A673 (cell line): ENCODE measurements at places on chromosomes 2 and 18.
A peak's percentile ranks its signal among the peaks of the same experiment; 100 is the strongest.

- no peaks in the 10 kb centered on the region for H3K36me3 ChIP-seq
- H3K4me3 ChIP-seq = no peak overlapping the region
- DNase-seq = peak; percentile 17
- no peak overlapping the region for H3K27ac ChIP-seq
- H3K27me3 ChIP-seq = no peaks in the 10 kb centered on the region
Observed at GRCh38 chr2:46601328-46601963, 122.1 kb downstream of the TMEM247 start.

- DNase-seq = no peak
- no peak overlapping the region for H3K27ac ChIP-seq
- no peaks in the 10 kb centered on the region for H3K27me3 ChIP-seq
- H3K4me3 ChIP-seq = no peak overlapping the region
- no peaks in the 10 kb centered on the region for H3K36me3 ChIP-seq
Observed at GRCh38 chr18:13710414-13710831, 15.9 kb downstream of the FAM210A start.

GRCh38 chr2:209380293-209380692 lies 43.6 kb upstream of the MAP2 start:
- no peak for DNase-seq
- H3K4me3 ChIP-seq = no peak overlapping the region
- no peaks in the 10 kb centered on the region for H3K36me3 ChIP-seq
- no peaks in the 10 kb centered on the region for H3K27me3 ChIP-seq
- no peak overlapping the region for H3K27ac ChIP-seq
- no peaks in the 10 kb centered on the region for H3K4me1 ChIP-seq

DNA sequence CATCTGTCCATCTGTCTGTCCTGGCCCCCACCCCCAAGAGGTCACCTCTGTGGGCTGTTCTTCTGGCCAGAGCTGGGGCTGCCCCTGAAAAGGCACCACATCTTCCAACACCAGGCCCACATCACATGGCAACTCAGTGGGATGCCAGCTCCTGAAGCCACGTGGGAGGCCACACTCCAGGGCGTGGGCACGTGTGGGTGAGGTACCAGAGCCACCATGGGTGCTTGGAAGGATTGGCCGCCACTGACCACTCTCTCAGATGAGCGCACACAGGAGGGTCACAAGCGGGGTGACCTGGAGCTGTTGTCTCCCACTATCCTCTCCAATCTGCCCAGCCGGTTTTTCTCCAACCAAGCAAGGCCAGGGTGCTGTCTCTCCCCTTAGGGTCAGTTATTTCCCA lies 197.9 kb downstream of the TFCP2L1 start:
- no peaks in the 10 kb centered on the region for H3K36me3 ChIP-seq
- H3K4me1 ChIP-seq = peaks cover 7% of the 10 kb centered on the region
- no peak overlapping the region for H3K4me3 ChIP-seq
- DNase-seq = no peak

DNA sequence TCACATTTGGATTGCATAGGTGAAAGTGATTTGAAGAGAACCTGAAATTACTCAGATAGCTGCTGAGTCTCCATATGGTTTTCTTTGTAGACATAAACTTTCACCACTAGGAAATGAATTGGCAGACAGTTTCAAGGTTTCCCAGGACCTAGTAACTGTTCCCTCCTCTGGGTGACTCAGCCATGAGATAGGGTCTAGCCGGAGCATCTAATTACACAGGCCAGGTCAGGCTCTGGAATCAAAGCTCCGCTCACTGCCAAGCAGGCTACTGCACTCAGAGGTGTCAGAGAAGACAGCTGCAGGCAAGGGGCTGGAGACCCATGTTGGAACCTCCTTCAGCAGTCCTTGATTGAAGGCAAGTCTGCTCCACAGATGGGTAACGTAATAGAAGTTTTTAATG lies 429.2 kb downstream of the TNS1 start:
- no peak overlapping the region for H3K27ac ChIP-seq
- no peaks in the 10 kb centered on the region for H3K4me1 ChIP-seq
- no peaks in the 10 kb centered on the region for H3K36me3 ChIP-seq
- H3K4me3 ChIP-seq = no peak overlapping the region
- no peaks in the 10 kb centered on the region for H3K27me3 ChIP-seq

DNA sequence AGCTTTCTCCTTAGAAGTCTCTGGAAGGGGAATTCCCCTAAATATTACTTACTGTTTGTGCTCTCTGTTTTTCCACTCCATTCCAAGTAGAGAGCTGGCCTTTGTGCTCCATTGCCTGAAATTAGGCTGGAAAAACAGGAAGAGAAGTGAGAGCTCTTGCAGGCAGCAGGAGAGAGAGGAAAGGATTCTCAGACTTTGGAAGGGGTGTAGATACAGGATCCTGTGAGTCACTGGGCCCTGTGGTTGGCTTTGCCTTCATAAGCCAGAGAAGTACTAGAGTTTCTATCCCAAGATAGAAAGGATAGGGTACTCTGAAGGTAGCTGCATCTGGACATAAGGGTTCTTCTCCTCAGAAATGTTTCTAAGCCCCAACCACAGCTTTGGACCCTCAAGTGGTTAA lies 188.9 kb downstream of the CMPK2 start:
- no peak for DNase-seq
- H3K4me1 ChIP-seq = peaks cover 14% of the 10 kb centered on the region
- no peaks in the 10 kb centered on the region for H3K36me3 ChIP-seq
- H3K27me3 ChIP-seq = no peaks in the 10 kb centered on the region
- no peak overlapping the region for H3K27ac ChIP-seq

DNA sequence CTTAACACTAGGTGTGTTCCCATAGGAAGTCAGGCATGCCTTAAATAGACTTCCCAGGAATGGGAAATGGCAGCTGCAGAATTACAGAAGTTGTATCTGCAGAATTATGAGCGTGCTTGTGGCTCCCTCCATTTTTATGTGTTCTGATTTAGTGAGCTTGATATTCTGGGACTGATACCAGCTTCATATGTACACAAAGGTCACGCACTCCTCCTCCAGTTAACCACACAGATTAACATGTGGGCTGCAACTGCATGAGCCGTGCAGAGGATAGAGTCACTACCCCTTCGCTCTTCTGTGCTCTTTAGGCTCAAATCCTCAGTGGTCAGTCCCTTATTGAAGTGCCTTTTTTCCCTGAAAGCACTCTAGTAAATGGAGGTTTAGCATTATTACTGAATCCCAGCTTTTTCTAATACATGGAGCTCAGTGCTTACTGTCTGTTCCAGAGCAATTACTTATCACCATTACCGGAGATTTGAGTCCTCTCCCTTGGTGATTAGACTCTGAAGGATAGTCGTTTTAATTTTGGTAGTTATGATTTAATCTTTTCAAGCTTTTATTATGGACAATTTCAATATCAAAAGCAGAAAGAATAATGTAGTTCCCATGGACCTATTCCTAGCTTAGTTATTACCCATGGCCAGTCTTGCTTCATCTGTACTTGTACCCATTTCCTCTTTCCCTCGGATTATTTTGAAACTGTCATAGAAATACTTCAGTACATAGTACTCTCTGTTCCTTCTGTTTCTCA lies 238.3 kb downstream of the PRKCE start:
- H3K4me1 ChIP-seq = peaks cover 9% of the 10 kb centered on the region
- no peak for DNase-seq
- H3K27me3 ChIP-seq = no peaks in the 10 kb centered on the region

DNA sequence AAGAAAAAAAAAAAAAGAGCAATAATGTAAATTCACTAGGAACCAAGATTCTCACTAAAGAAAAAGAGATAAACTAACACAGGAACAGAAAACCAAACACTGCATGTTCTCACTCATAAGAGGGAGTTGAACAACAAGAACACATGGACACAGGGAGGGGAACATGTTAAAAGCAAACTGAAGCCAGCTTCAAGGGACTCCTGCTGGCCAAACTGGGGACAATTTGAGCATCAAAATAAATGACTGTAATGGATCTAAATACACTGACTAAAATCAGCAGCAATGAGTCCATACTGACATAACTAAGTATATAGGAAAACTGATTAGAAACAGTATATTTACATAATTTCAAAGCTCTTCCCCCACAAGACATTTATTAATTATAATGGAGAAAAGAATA lies 73.0 kb downstream of the FARSB start:
- H3K27ac ChIP-seq = no peak overlapping the region
- peak; percentile 40 for DNase-seq
- H3K4me3 ChIP-seq = no peak overlapping the region
- peaks cover 27% of the 10 kb centered on the region for H3K4me1 ChIP-seq

DNA sequence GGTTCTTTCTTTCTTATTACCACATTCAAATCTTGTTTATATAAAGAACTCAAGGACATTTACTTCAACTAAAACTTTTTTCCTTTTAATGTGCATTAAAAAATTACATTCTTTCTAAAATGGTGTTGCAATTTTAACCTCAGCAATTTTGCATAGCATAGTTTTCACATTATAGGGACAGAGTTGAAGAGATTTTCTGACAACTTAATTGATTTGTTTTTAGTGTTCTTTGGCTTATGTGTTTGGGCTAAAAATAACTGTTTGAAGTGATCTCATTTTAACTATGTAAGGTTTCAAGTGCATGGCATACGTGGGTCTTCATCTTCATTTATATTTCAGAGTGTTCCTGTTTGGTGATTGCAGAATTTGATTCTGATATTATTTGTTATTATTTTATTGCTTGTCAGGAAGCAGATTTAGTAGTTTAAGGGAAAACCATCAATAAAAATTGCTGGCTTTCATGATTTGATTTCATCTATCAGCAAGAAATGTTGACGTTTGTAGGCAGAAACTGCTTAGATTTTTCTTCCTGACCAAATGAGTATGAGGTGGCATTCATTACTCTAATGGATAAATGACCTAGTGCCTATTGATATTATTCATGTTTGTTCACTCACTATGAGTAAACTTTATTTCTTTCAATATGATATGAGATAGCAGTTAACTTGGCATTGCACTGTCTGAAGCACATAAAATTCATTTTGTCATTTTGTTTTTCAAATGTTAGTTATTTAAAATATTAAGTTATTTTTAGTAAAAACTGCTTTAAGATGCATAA lies 398.4 kb downstream of the NUP35 start:
- H3K36me3 ChIP-seq = no peaks in the 10 kb centered on the region
- no peaks in the 10 kb centered on the region for H3K27me3 ChIP-seq
- no peak overlapping the region for H3K4me3 ChIP-seq
- H3K4me1 ChIP-seq = no peaks in the 10 kb centered on the region

GRCh38 chr2:854460-854859 lies 96.2 kb upstream of the SNTG2 start:
- H3K4me1 ChIP-seq = peaks cover 37% of the 10 kb centered on the region
- H3K4me3 ChIP-seq = peak overlapping the region; percentile 11
- H3K27ac ChIP-seq = peak overlapping the region; percentile 83
- no peaks in the 10 kb centered on the region for H3K36me3 ChIP-seq
- no peaks in the 10 kb centered on the region for H3K27me3 ChIP-seq
- DNase-seq = no peak

DNA sequence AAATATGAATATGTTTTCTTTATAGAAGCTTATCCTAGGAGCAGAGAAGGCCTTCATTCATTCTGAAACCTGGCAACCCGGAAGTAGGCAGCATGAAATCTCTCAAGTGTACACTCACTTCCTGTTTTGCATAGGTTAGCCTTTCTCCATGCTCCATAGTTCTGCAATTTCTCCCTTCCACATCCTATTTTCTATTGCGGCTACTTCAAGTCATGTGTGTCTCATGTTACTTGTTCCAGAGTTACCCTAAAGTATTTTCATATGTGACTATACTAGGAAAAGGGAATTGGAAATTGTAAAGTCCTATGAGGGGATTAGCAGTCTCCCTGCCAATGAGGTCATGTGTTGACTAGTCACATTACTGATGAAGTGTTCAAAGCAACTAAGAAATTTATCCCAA lies 320.6 kb downstream of the NCKAP5 start:
- H3K4me1 ChIP-seq = peaks cover 41% of the 10 kb centered on the region
- H3K4me3 ChIP-seq = no peak overlapping the region
- no peaks in the 10 kb centered on the region for H3K36me3 ChIP-seq

DNA sequence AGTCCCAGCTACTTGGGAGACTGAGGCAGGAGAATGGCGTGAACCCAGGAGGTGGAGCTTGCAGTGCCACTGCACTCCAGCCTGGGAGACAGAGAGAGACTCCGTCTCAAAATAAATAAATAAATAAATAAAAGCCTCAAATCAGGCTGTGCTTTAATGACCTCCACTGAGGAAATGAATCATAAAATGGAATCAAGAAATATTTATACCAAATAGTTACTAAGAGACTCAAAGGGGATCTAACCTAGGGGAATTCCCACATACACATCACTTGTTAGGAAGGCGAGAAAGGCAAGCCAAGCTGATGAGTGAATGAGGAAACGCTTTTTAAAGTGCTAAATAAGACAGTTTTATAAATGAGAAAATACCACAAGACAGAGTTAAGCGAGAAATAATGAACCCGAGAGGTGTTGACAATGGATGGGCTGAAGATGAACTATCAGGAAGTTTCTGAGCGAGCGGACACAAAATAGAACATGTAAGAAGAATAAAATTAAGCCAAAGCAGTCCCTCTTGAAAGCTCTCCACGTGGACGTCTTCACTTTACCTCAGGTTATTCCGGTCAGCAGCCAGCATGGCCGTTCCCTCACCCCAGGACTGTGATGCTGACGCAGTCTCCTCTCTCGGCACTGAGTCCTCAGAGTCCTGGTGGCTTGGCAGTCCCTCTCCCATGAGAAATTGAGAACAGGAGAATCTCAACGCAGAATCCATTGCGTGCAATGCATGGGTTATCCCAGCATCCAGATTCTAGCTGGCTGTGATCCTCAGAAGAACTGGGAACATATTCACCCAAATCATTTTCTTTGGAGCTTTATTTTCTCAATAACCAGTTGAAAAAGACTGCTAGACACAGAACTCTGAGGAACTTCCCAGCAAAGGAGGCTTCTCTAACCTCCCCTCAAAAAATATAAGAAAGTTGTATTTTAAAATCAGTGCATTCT lies 22.3 kb downstream of the PXDN start:
- H3K4me3 ChIP-seq = no peak overlapping the region
- H3K27ac ChIP-seq = peak overlapping the region; percentile 70
- no peaks in the 10 kb centered on the region for H3K36me3 ChIP-seq

DNA sequence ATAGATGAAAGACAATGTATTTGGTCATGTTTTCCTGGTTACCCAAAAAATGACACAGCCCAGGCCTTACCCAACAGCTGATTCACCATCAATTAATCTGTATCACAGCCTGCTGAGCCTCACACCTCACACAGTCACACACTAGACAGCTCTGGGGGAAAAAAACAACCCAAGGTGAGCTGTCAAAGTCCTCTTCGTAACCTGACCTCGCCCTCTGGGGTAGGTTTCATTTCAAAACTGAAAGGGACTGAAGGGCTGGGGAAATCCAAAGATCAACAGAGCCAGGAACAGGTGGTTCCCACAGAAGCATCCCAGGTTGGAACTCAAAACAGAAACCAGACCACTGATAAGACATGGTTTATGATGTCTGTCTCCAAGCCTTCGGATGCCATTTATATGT lies 18.2 kb upstream of the PCBP1 start:
- no peak for DNase-seq
- no peaks in the 10 kb centered on the region for H3K27me3 ChIP-seq
- H3K4me3 ChIP-seq = no peak overlapping the region
- no peaks in the 10 kb centered on the region for H3K4me1 ChIP-seq
- peaks cover 19% of the 10 kb centered on the region for H3K36me3 ChIP-seq

DNA sequence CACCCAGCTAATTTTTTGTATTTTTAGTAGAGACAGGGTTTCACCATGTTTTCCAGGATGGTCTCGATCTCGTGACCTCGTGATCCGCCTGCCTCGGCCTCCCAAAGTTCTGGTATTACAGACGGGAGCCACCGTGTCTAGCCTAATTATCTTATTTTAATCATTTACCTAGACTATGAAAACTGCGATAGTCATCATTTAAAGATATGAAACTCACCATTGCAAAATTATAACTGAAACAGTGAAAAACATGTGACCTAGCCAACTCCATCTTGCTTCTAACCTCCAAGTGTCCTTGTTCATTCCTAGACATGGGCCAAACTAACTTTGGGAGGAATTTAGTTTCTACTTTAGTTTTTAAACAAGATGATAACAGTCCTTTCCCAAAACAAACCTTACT lies 17.4 kb downstream of the SULT1C4 start:
- H3K4me1 ChIP-seq = no peaks in the 10 kb centered on the region
- H3K4me3 ChIP-seq = no peak overlapping the region
- H3K36me3 ChIP-seq = no peaks in the 10 kb centered on the region
- H3K27me3 ChIP-seq = peaks cover 4% of the 10 kb centered on the region
- no peak for DNase-seq
